ENCODE measurements at places on chromosomes 7 and 10.

DNA sequence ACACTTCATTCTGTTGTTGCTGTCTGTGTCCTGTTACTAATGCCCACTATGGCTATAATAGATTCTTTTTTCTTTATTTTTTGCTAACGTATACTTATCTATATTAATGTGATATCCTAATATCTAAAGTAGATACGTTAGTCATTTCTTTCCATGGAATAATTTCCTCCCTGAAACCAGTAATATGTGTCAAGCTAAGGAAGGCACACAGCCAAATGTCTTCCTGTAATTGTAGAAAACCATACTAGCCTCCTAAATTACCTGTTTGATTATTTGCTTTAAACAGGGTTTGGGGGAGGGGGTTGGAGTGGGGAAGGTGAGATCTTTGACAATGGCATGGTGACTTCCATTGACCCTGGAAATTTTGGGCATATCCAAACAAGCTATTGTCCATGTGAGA is 56.4 kb downstream of the THNSL1 start:
- DNase-seq = no peak

GRCh38 chr7:5423306-5423975 is at the start of gene TNRC18:
Gene TNRC18, minus strand, starts transcription at chr7:5423834. Its CDS starts 2,588 bp downstream, at chr7:5421246.
- no peak for DNase-seq

GRCh38 chr7:16978358-16979244 is 96.8 kb upstream of the AGR3 start:
- no peak for DNase-seq

GRCh38 chr7:111101856-111102646 is 11.1 kb downstream of the LRRN3 start:
- DNase-seq = no peak

DNA sequence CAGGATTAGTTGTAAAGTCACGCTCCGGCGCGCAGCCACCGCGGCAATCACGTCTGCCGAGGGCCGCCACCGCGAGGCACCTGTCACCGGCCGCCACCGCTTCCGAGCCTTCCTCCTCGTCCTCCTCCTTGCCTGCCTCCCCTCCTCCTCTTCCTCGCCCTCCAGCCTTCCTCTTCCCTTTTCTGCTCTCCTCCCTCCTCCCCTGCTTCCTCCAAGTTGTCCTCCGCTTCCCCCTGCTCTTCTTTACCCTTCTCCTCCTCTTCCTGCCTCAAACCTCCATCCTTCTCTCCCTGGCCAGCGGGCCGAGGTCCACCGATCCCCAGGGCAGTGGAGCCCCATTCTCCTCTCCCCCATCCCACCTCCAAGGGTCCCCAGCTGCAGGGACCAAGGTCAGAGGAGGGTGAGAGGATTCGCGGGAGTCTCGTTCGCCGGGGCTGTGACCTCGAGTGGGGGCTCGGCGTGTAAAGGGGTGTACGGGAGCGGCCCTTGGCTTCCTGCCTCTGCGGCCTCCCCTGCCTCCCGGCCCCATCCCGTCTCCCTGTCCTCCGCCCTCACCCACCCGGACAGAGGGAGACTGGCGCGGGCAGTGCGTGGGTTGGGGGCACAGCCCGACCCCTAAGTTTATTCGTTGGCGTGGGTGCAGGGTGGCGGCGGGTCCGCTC is 89.5 kb upstream of the PAX2 start:
- DNase-seq = no peak

- DNase-seq = no peak
Measured at GRCh38 chr7:137501562-137501961, 158.0 kb upstream of the PTN start.

GRCh38 chr7:102169651-102170392 is 116.8 kb upstream of the SH2B2 start:
- DNase-seq = no peak

DNA sequence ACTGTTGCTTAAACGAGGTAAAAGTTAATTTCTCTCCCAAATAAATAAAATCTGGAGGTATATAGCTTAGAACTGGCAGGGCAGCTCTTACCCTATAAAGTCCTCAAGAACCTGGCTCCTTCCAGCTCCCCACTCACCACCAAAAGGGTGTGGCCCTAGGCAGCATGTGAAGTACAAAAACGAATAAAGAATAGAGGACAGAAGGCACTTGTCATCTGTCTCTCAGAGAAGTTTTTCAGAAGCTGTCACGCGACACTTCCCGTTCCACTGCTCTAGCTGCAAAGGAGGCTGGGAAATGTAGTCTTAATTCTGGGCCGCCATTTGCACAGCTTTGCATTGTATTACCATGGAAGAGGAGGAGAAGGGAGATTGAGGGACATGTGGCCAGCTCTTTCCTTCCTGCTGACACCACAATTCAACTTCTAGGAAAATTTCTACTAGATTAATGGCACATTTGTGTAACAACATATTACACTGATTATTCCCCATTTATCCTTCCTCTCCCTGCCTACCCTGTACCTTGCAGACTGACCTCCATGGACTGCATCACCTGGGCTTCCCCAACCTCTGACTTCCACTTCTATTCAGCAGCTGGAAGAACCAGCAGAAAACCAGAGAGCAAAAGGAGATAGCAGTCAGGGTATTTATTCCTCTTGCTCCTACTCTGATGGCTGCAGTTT is 62.2 kb downstream of the CCDC71L start:
- DNase-seq = peak; percentile 86

GRCh38 chr10:22054961-22055360 is 51.4 kb upstream of the DNAJC1 start:
- no peak for DNase-seq

DNA sequence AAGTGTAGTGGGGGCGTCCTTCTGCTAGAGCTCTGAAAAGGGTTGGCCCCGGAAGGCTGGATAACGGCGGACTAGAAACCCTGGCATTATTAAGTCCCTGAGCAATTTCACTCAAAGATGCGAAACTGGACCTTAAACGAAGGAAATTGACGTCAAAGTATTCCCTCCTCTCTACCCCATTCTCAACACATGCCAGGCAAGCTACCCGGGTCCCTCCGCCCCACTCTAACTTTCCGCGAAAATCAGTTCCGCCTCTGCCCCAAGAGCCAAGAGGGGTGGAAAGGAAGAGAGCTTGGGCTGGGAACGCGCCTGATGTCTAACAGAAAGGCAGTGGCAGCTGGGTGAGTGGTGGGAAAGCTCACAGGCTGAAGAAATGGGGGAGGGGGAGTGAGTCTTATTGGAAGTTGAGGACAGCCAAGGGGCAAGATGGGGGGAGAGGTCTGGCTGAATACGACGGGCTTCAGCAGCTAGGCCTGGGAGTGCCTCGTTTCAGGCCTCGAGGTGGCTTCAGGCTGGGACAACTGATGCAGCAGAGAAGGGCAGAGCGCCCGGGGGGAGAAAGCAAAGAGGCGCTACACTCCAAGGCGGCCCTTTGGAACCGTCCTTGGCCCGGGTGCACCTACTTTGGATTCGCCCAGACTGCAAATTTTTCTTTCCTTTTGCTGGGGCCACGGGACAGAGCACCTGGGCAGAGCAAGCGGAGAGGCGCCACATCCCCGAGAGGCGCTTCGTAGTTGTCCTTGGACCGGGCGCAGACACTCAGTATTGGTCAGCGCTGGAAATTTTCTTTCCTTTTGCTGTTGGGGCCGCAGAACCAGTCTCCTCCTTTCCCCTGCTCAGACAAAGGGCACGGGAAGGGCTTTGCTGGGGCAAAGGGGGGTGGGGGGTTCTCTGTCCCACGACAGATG is 2.0 kb upstream of the FEZF1 start:
- DNase-seq = no peak

DNA sequence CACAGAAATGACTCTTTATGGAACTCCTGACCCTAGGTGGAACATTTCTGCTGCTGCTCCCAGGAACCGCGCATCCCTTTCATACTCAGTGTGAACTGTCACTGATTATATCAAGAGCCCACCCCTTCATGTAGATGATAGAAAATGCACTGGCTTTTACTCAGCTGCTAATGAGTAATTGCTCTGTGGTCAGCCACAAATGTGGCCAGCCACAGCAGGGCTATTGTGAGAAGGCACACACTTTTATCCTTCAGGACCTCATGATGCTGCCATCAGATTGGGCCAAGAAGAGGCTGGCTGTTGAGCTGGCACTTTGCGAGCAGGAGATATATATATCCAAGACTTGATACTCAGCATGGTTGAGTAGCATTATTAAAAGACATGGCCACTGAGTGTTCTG is 124.7 kb downstream of the CFAP58 start:
- no peak for DNase-seq

DNA sequence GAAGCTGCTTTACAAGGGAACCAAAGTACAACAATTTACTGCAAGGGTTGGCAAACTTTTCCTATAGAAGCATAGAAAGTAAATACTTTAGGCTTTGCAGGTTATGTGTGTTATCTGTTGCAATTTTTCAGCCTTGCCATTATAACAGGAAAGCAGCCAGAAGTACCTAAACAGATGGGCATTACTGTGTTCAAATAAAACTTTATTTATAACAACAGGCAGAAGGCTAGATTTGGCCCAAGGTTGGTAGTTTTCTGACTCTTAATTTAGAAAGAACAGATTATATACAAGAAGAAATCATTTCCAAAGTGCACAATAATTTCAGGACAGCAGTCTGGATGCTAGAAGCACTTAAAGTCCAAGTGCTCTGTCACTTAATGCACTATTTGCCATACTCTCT is 307.1 kb downstream of the ANKRD7 start:
- no peak for DNase-seq

- no peak for DNase-seq
Measured at GRCh38 chr7:139521439-139521838, 2.0 kb upstream of the CLEC2L start.

GRCh38 chr10:63027531-63027930 is 105.6 kb upstream of the NRBF2 start:
- no peak for DNase-seq

GRCh38 chr10:109450702-109451101 is 472.6 kb downstream of the XPNPEP1 start:
- no peak for DNase-seq

DNA sequence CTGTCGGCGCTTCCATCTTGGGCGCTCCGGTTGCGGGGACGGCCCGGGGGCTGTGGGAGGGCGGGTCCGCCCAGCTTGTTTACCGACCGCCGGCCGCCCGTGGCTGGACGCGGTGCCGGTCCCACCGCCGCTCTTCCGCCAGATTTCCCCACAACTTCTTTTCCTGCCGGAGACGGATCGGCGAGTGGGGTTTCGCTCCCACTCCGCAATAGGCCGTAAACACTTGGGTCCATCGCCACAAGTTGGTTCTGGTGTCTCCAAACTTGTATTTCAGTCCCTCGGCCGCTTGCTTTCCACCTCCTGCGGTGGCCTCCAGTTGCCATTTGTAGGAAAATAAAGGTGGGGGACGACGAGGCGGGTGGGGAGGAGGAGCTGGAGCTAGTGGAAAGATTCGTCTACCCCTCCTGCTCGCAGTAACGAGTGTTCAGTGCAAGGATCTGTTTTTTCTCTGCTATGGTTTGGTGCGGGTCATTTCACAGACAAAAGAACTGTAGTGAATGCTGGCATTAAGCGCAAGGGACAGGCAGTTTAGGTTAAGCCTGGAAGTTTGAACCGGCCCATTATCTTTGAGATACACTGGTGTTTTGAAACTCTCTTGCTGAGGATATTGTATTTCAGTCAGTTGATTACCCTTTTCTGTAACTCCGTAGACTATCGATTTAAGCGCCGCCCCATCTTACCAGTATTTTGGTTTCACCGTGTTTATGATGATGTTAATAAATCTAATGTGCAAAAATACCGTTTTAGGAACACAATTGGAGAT is 24.3 kb upstream of the ZRANB1 start:
- DNase-seq = no peak

- no peak for DNase-seq
Measured at GRCh38 chr7:138625084-138625848, 75.9 kb downstream of the SVOPL start.

DNA sequence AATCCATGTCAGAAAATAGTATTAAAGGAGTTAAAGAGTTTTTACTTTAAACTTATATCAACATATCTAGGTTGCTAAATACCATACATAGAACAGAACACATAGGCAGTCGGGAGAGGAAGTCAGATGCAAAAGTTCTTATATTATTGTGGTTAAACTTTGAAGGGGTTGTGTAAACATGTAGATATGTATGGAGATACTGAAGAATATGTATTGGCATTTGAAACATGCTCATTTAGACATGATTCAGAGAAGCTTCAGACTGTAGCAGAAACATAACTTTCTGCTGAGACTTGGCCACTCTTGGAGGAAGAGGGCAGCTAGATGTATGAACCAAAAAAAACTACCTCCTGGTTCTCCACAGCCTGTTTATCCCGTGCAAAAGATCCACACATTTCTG is 103.5 kb upstream of the FERD3L start:
- no peak for DNase-seq

DNA sequence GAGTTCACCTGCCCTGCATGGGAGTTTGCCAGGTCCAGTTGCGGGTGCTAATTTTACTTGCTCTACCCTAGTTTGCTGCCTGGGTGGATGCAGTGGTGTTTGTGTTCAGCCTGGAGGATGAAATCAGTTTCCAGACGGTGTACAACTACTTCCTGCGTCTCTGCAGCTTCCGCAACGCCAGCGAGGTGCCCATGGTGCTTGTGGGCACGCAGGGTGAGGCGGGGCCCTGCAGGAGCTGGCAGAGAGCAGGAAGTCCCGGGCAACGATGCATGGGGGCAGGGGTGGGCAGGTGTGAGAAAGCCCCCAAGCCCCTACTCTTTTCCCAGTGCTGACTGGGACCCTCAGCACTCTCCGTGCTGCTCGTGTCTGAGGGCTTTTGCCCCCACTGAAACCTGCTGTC is 31.3 kb downstream of the AGAP3 start:
- DNase-seq = no peak

- DNase-seq = no peak
Measured at GRCh38 chr10:70921285-70921684, 32.9 kb upstream of the PCBD1 start.

DNA sequence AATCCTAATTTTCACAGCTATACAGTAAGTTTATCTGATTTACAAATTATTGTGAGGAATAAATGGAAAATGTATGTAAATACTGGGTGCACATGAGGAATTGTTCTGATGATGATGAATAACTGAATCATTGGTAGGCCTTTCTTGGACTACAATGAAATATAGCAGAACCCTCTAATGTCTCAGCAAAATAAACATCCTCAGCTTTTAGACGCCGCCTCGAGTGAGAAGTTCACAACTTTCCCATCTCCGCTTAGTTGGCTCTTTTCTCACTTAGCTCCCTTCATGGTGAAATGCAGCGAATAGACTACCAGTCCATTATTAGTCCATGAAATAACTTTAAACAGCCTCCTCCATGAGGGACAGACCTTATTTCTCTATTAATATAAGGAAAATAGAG is 182.3 kb downstream of the BICC1 start:
- no peak for DNase-seq

DNA sequence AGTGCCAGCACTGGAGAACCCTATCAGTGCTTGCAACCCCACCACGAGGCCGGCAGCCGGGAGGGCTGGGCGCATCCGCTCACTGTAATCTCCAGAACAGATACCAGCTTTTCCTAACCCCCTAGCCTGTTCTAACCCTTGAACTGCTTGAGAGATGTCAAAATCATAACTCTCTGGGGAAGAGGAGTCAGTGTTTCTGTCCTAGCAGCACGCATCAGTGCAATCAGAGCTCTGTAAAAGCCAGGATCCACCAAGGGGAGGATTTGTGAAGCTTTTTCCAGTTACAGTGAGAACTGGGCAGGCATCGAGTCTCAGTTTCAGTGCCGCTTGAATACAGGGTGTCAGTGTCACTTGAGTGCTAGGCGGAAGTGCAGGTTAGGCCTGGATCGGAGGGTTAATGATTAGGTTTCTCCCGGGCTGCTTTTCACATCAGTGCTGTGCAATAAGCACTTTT is 104.5 kb upstream of the INSYN2A start:
- DNase-seq = no peak
